ENCODE measurements at places on chromosomes 2 and 18.

DNA sequence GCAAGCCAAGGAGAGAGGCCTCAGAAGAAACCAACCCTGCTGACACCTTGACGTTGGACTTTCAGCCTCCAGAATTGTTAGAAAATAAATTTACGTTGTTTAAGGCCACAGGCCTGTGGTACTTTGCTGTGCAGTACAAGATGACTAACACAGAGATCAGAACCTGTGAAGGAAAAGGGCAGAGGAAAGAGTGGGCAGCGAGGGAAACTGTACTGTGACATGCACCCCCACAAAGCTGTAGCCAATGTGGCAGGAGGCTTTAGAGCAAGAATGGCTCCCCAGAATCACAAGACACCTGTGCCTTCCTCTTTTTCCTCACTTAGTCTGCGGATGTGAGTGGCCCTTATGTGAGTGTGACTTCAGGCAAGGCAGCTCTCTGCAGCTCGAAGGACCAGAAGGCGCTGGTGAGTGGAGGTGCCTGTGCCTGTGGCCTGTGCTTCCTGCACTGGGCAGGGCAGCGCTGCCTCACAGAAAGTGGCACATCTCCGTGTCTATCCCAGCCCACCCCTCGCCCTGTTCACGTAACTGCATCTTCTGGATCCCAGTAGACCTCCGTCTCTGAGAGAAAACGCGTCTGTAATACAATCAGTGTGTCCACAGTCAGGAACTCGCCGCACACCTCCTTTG lies 89.5 kb downstream of the MRPS9 start:
- no peak for DNase-seq

DNA sequence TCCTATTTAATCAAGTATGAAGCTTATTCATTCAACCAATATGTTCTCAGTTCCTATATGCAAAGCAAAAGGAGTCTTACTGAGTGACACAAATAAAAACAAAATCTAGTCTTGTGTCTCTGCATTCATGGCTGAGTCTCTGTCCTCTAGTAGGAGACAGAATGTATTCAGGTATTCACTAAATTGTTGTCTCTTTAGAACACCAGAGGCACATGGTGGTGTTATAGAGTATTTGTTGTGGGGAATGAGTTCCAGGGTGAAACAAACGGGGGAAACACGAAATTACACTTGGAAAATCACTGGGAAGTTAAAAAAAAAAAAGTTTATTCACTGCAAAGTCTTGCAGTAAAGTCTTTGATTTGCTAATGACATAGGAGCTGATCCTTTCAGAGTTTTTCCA lies 131.7 kb upstream of the FSHR start:
- no peak for DNase-seq

GRCh38 chr2:9033385-9034168 lies 30.1 kb upstream of the MBOAT2 start:
- DNase-seq = no peak

GRCh38 chr18:58087928-58088690 lies 44.1 kb downstream of the NEDD4L start:
- DNase-seq = no peak

DNA sequence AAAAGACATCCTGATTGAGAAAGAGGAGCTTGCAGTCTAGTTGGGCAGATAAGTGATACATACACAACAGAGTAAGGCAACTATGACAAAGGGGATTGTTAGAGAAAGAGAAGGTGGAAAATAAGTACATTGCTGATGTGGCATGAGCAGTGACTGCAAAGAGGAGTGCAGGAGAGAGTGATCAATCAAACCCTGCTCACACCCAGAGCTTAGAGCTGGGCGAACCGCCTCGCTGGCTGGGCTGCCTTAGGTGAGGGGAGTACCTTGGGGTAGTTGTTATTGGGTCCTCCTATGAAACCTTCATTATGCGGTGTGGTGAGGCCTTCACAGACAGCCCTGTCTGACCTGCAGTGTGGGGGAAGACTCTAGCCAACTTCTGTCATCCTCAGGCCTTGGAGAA lies 161.7 kb downstream of the FHOD3 start:
- DNase-seq = no peak

DNA sequence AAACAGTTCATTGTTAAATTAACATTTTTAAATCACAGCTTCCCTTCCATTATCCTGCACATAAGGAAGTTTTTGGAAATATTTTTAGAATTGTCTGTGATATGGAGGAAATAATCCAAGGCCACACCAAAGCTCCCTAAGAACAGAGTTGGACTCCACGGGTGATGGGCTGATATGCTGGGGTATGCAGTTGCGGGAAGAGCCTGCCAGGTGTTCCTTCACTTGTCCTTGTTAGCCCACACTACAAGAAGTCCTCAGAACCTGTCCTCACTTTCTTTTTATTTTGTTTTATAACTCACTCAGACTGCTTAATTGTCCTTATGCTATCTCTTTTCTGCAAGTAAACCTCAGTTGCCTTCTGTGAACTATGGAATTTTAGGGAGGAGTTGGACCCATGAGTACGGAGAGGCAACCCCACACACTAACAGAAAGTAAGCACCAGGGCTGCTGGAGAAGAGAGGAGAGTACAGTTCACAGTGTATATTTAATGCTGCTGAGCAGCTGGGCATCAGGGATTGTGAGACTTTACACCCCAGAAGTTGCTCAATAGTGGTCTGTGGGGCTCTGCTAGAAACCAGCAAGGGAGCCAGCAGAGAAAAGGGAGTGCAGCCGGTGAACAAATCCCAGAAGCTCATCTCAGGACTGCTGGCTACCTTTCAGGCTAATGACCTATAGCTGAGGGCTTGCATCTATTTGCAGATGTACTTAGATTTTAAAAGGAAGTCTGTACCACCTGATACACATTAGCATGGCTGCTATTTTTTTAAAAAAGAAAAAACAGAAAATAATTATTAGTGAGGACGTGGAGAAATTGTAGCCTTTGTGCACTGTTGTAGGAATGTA lies 280.1 kb upstream of the STON1 start:
- DNase-seq = peak; percentile 71

DNA sequence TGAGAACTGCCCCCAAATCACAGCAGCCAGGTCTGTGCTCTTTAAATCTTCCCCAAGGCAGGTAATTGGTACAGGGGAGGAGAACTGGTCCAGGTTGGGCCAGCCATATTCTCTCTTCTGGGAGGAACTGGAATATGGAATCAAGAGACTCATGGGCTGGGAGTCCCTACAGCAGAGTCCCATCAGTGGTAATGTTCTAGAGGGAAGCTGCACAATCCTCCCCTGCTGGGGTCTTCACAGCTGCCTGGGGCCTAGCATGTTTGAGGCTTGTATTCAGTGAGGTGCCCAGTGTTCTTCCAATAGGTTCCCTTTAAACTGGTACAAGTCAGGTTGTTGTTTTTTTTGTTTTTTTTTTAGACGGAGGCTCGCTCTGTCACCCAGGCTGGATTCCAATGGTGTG lies 21.1 kb upstream of the EGR4 start:
- DNase-seq = no peak

- DNase-seq = no peak
Observed at GRCh38 chr2:72708236-72708635, 117.6 kb downstream of the EXOC6B start.

- no peak for DNase-seq
Observed at GRCh38 chr18:48430150-48430549, 21.0 kb upstream of the ZBTB7C start.

GRCh38 chr2:12731701-12732280 lies 15.1 kb downstream of the TRIB2 start:
- no peak for DNase-seq

DNA sequence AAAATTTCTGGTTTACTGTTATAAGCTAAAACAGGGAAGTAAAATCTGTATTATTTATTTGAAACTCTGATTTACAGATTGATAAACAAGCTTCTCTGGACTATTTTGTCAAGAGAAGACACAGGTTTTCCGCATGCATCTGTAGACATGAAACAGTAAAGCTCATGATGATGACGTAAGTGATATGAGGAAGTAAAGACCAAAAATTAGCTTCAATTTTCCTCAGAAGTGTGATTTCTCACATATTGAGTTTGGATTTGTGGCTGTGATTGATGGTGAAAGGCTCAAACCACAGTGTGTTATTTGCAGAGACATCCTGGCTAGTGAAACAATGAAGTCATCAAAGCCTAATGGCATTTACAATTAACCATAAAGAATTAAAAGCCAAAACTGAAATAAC lies 12.6 kb upstream of the LONRF2 start:
- no peak for DNase-seq

DNA sequence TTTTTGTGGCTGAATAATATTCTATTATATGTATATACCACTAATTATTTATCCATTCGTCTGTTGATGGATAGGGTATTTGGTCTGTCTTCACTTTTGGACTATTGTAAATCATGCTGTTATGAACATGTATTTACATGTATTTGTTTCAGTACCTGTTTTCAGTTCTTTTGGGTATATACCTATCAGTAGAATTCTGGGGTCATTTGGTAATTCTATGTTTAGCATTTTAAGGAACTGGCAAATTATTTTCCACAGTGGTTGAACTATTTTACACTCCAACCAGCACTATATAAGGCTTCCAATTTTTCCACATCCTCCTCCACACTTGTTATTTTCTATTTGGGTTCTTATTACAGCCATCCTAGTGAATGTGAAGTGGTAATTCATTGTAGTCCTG lies 12.4 kb upstream of the TANK start:
- DNase-seq = no peak

DNA sequence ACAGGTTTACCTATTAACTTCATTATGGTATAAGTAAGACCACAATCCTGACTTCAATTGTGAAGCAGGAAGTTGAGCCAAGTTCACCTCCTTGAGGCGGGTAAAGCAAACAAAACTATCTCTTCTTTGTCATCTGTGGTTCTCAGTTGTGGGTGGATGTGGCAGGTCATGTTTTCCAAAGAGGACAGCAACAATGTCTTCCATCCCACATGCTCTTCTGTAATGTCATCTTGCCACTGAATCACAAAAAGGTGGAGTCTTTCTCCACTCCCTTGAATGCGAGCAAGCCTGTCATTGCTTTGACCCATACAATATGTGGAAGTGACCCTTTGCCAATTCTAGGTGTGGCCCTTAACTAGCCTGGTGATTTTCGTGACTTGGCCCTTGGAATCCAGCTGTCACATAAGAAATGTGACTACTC lies 98.7 kb downstream of the GRB14 start:
- DNase-seq = no peak

DNA sequence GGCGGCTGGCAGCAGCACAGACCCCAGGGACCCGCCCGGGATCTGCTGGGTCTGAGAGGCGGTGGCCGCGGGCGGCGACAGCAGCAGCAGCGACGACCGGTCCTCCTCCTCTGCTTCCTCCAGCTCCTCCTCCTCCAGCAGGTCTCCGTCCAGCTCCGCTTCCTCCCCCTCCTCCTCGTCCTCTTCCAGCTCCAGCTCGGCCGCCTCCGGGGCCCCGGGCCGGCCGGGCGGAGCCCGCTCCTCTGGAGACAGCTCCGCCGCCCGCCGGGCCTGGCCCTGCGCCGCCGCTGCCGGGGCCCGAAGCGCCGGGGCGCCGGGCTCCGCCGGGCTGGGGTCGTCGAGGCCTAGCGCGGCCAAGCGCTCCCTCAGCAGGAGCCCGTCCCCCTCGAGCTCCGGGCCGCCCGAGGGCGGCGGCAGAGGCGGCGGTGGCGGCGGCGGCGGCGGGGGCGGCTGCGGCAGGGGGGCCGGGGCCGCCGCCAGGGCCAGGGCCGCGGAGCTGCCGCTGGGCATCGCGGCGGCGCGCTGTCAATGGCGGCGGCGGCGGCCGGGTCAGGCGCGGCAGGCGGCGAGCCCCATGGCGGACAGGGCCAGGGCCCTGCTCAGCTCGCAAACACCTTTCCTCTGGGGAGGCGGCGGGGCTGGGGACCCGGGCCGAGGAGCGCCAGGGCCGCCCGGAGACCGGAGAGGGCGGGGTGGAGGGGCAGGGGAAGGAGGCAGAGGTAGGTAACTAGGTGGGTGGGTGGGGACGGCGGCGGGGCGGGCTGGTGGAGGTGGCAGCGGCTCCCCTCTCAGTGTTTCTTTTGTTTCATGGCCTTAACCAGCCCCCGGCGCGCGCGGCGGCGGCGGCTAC lies 445 bp downstream of the MEX3C start:
- no peak for DNase-seq

GRCh38 chr18:59065684-59066083 lies 74.0 kb upstream of the SEC11C start:
- no peak for DNase-seq

- DNase-seq = no peak
Observed at GRCh38 chr2:109316091-109316490, 187.1 kb downstream of the SH3RF3 start.

- no peak for DNase-seq
Observed at GRCh38 chr2:18123211-18123570, 244.7 kb downstream of the KCNS3 start.

DNA sequence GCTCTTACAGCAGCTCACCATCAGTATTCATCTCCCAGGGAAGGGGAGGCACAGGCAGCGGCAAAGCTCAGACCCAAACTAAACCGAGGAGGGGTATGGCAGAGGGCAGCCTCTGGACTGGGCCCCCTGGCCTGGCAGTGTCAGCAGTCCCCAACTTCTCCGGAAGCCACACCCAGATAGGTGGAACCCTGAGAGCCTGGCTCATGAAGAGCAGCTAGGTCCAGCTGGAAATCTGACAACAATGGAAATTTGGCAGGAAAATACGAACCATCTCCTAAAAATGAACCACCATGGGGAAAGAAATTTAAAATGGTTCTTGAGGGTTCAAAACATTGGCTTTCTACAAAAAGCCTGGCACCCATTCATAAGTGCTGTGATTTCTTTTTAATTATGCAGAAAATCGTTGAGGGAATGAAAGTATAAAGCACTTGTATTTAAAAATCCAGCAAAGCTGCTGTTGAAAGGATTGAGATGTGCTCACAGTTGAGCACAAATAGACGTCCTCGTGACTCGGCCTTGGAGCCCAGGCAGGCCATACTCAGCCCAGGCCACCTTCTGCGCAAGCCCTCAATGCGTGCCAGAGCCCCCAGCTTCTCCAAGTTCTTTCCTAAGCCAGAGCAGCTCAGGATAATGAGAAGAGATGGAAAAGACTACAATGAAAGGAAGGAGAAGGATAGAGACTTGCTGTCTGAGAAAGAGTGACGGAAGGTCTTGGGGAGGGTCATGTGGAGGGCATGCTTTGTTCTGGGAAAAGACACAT lies 93.0 kb downstream of the COL6A3 start:
- no peak for DNase-seq

DNA sequence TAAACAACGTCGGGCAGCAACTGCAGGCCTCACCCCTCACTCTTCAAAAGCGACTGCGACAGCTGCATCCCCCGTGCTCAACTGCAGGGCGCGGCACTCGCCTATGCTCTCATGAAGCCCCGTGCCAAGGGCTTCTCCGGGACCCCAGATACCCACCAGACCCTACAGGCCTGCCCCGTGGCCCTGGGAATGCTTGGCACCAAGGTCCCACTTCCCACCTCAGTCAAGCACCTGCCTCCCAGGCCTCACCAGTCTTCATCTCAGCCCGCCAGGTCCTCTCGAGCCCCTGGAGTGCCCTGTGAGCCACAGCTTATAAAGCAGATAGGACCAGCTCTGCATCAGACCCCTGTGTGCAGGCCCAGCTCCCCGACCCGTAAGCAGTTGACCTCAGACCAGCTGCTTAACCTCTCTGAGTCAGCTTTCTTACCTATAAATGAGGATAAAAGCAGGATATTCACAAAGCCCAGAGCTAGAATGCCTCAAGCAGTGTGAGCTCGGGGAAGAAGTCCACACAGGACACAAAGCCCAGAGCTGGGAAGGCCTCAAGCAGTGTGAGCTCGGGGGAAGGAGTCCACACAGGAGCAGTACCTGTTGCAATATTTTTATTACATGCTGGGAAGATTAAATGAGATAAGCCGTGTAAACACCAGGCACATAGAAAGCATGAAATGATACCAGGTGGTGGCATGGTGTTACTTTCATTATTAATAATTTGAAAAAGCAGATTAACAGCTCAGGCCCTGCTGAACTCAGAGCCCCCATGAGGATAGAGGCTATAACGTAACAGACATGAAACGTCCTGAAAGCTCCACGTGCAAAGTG lies 96.9 kb downstream of the HDAC4 start:
- no peak for DNase-seq

GRCh38 chr18:22627506-22627905 lies 209.8 kb upstream of the CTAGE1 start:
- DNase-seq = no peak

Measured in skeletal muscle cell (primary cell).